ENCODE measurements at places on chromosomes 6 and 20. TPM values are rescaled to one million over a fixed set of nuclear protein-coding genes. Genes with fewer than 3 reads are reported as not detected.

DNA sequence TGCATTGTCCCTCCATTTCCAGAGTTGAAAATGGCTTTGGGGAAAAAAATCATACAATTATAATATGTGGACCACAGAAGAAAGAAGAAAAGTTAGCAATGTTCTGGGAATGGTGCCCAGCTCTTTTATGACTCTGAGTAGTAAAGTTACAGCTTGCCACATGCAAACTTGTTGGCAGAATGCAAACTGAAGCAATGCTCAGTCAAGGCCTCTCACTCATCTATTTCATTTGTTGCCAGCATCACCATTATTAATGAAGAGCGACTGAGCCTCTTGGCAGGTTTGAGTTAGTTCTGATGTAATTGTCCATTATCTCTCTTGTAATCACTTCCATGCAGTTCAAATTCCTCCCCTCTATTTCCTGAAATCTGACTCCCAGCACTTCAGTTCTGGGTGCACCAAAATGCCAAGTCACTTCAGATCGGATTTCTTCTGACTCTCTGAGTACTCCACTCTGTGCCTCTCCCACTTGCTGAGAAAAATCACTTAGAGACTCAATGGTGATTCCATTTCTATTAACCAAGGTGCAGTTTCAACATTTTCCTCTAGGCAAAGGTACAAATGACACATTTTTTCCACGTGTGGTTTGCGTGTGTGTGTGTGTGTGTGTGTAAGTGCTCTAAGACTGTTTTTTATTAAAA, 154.4 kb upstream of the STMND1 start:
- DNase-seq = peak; percentile 74

DNA sequence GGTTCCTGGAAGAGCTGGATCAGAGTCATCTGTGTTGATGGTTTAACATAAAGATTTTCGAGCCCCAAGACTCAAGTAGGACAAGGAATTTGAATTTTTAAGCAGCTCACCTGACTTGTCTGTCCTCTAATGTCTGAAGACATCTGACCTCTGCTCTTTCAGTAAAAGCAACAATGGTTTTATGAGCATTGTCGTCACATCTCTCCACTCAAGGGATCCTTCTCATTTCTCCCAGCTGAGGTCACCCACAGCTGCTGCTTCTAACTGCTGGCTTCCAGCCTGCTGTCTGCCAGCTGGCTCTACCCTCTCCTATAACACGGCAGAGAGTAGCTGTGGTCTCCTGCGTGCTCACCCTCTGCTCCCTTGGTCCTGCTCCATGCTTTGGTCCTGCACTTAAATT, 24.7 kb upstream of the HDAC2 start:
- peak; percentile 37 for DNase-seq

- no peak for DNase-seq
Measured at GRCh38 chr6:151675746-151676459, 131.6 kb upstream of the ESR1 start.

- no peak for DNase-seq
Measured at GRCh38 chr6:56399250-56399671, 151.9 kb upstream of the COL21A1 start.

GRCh38 chr20:22465622-22466446, 118.5 kb downstream of the FOXA2 start:
- DNase-seq = no peak

DNA sequence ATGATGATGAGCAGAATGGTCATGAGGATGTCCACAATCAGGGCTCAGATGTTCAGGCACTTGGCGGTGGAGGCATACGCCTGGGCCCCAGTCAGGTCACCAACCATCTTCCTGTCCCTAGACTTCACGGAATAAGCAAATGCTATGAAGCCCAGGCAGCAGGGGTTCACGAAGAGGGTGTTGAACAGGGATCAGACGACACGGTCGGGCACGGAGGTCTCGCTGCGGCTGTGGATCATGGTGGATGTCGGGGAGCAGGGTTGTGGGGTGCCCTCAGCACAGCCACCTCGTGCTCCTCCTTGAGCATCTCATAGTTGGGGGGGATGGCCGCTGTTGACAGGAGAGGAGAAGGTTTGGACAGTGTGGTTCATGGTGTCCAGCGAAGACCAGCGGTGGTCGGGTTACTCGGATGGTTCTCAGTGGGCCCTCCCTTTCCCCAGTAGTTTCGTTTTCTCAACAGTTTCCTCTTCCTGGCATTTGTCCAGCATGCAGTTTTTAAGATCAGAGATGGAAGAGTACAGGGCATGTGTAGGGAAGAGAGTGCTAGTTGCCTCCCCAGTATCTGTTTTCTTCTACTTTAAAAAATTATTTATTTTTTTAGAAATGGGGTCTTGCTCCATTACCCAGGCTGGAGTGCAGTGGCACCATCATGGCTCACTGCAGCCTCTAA, 20.3 kb upstream of the SPDEF start:
- no peak for DNase-seq

GRCh38 chr20:23568320-23568970, at the start of gene CST9L:
Gene CST9L (minus strand): TSS chr20:23568484. CDS start chr20:23568450, 34 bp downstream.
- no peak for DNase-seq

GRCh38 chr6:45478240-45478639, 100.5 kb upstream of the SUPT3H start:
- DNase-seq = no peak

- no peak for DNase-seq
Measured at GRCh38 chr20:23078351-23079015, 7.6 kb downstream of the CD93 start.

DNA sequence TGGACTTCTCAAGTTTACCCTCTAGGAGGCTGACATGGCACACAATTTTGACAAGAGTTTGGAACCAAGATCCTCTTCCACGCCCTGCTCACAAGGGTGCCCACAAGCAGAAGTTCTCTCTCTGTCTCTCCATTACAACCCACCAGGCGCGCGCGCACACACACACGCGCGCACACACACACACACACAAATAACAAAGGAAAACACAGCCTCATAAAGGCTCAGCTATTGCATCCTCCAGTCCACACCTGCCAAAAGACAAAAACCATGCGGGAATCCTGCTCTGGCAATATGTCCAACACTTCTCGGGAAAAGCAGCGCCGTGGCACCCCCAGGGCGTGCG, 870 bp downstream of the PAK5 start:
- DNase-seq = no peak

DNA sequence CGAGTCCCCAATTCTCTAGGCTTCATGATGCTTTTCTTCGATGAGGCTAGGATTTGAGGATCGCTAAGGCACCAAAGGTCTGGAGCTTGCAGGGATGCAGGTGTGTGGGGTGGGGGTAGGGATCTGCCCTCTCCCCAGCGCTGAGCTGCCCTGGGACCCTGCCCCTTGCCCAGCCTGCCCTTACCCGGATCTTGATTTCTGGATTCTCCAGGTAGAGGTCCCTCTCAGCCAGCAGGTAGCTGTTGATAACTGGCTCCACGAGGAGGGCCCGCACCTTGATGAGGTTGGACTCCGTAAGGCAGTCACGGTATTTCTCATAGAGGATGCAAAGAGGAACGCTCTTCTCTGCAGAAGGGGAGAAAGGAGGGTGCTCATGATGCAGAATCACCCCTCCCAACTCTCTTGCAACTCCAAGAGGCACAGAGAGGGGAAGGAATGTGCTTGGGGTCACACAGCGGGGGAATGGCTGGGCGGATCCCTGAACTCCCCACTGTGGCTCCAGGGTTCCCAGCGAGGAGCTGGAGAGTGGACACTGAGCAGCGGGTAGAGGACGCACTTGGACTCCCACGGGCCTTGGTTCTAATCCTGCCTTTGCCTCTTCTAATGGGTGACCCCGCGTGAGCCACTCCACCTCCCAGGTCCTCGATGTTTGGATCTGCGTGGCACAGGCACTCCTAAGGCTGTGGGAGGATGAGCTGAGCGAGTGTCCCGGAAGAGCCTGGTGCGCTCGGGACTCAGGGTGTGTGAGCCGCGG, 32.7 kb downstream of the TGM2 start:
- no peak for DNase-seq

- peak; percentile 47 for DNase-seq
Measured at GRCh38 chr20:57748601-57749130, 38.9 kb upstream of the PMEPA1 start.

GRCh38 chr6:157203764-157204163, 119.6 kb downstream of the TMEM242 start:
- no peak for DNase-seq

DNA sequence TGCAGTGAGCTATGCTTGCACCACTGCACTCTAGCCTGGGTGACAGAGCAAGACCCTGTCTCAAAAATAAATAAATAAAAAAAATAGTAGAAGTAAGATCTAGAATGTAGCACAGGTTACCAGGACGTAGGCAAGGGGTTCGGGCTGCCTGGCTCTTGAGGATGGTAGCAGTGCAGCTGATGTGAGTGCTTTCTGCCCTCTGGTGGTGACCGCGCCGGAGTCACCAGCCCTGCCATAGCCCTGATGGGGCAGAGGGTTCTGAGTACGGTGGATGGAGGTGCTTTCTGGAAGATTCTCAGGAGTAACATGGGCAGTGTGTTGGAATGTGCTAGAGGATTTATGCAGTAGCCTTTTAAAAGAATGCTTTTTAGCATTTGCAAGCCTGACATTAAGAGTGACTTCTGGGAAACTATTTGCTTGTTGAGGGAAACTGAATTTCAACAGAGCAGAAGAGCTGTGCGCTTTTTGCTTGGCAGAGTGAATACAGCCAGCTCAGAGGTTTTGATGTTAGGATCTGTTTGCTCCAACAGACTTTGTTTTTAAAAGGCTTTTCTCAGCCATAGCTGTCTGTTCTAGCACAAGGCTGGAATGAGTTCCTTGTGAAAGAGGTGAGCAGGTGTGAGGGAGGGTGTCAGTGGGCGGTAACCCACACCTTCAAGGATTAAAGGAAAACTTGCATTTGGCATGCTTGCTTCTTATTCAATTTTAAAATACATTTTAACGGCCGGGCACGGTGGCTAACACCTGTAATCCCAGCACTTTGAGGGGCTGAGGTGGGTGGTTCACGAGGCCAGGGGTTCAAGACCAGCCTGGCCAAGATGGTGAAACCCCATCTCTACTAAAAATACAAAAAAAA, 65.9 kb downstream of the PTPN1 start:
- DNase-seq = no peak

DNA sequence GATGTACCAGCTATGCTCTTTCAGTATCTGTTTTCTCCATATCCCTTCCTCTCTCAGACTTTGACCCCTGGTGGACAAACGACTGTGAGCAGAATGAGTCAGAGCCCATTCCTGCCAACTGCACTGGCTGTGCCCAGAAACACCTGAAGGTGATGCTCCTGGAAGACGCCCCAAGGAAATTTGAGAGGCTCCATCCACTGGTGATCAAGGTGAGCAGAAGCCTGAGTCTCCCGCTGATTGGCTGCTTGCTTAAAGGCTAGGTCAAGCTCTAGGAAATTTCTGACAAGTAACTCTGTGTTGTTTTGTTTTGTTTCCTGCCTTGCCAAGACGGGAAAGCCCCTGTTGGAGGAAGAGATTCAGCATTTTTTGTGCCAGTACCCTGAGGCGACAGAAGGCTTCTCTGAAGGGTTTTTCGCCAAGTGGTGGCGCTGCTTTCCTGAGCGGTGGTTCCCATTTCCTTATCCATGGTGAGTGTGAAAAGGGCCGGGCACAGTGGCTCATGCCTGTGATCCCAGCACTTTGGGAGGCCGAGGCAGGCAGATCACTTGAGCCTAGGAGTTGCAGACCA, 28.6 kb downstream of the C6orf89 start:
- DNase-seq = no peak

GRCh38 chr6:1737463-1738311, 128.0 kb downstream of the FOXC1 start:
- no peak for DNase-seq

DNA sequence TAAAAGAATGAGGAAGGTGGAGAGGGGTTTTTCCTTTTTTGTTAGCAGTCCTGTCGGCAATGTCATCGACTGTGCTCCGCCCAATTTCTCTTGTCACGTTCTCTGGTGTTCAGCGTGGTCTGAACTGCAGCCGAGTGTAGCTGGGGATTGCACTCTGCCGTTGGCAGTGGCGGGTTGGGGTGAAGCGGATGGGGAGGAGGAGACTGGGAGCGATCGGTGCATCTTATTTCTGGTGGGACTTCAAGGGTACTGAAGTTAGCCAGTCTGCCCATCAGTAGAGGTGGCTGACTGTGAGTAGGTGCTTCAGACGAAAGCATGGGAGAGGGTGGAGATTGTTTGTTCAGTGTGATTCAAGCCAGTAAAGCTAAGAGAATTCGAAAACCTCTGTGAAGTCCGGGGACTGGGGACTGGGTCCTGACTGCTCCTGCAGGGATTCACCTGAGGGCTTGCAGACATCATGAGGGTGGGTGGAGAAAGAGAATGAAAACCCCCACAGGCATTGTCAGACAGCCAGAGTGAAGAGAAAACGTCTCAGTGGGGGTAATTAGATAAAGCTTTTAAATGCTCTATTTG, 5.1 kb downstream of the RREB1 start:
- no peak for DNase-seq

DNA sequence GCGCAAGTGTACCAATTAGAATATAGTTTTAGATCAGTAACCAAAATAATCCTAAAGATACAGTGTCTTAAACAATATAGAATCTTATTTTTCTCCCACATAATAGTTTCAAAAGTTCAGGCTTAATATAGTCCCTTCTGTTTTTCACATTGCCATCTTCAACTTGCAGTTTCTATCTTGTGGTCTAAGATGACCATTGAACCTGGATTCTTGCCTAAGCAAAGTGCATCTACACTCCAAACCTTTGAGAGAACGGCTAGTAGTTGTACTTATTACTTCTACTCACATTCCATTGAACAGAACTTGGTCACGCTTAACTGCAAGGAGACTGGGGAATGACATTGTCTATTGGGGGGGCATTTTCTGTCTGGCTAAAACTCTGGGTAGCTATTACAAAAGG, 373.0 kb downstream of the LMBRD1 start:
- no peak for DNase-seq

GRCh38 chr6:9520417-9521151, 894.3 kb downstream of the TFAP2A start:
- no peak for DNase-seq

GRCh38 chr6:72580281-72580940, 41.5 kb upstream of the KCNQ5 start:
- DNase-seq = no peak

DNA sequence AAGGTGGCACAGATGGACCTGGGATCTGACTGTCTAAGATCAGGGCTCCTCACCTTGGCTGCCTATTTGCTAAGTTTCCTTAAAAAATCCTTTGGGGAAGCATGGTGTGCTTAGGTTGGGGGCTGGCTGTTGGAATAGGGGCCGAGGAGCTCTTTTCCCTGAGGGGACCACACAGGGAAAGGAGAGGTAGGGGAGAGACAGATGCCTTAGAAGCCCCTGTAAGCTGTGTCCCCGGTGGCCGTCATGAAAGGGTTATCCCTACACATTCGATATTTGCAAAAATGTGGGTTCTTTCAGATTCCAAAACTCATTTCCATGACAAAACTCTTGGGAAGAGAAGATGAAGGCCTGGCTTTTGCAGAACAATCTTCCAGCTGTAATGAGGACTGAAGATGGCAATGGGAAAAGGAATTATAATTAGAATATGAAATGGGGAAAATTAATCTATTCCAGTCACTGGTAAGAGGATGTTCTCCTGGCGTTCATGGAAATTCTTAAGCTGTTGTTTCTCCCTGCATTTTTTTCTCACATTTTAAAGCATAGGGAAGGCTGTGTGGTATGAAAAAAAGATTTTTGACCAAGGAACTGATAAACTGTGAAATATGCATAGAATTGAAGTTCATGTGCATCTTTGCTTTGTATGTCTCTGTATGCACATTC, 53.8 kb downstream of the TOX2 start:
- DNase-seq = no peak

The LY6G6D gene
- 1.7 TPM for polyA plus RNA-seq

The DEFB114 gene
- not detected for polyA plus RNA-seq

The PRL gene
- not detected for polyA plus RNA-seq

The TFAP2A gene
- polyA plus RNA-seq = 1.1 TPM

The LINC00237 gene
- not detected for polyA plus RNA-seq

The SIRPA gene
- 27.8 TPM for polyA plus RNA-seq

The JPH2 gene
- polyA plus RNA-seq = 83.5 TPM
